NCI-H446 treated with DMSO at 0.1 percent for 48 hours (cell line): ENCODE measurements at places on chromosomes 16 and 17.

DNA sequence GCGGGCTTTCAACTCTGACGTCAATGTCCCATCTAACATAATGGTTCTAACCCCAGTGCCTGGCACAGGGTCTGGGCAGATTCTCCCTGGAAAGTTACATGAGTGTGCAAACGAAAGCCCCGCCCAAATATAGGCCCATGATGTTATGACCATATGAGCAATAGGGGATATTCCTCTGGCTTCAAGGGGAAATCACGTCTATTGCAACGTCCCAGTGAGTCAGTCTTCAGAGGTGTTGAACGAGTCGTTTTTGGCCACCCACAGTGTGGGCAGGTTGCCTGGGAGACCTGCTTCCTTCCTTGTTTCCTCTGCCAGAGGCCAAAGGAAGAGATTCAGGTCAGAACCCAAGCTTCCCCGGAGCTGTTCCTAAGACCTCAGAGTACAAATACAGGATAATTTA is 30.3 kb downstream of the PIK3R5 start:
- no peak for DNase-seq

GRCh38 chr16:29962344-29962994 is 590 bp downstream of the TMEM219 start:
- DNase-seq: no peak

- DNase-seq: no peak
Measured at GRCh38 chr16:35377142-35377541, 1917.7 kb downstream of the TP53TG3F start.

GRCh38 chr17:73650140-73650539 is 5.9 kb upstream of the SDK2 start:
- peak; percentile 35 for DNase-seq

DNA sequence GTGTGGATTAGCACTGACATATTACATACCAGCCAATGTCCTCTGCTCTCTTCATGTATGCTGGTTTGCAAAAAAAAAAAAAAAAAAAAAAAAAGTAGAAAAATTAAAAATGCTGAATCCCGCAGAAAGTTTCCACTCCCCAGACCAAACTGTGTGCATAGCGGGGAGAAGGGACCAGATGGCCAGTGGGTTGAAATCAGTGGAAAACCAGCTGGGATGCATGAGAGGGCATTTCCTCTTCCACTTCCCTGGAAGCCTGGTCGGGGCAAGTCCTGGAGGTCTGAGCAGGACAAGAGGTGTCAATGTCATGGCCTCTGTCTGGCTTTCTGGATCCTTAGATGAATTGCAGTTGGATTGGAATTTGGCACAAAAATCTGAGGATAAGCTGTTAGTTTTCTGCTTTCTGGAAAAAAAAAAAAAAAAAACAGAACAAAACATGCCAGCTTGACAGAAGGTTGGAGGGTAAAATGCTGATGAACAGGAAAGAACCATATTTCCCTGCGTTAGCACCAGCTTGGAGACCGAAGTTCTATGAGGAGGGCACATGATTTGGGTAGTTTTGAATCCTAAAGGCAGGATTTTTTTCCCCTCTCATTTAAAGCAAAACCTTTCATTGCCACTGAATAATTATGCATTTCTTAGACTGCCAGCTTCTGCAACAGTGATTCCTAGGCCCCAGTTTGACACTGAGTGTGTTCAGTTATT is 941.5 kb upstream of the EEF2KMT start:
- no peak for DNase-seq

- no peak for DNase-seq
Measured at GRCh38 chr16:12920739-12921138, 19.3 kb downstream of the SHISA9 start.

DNA sequence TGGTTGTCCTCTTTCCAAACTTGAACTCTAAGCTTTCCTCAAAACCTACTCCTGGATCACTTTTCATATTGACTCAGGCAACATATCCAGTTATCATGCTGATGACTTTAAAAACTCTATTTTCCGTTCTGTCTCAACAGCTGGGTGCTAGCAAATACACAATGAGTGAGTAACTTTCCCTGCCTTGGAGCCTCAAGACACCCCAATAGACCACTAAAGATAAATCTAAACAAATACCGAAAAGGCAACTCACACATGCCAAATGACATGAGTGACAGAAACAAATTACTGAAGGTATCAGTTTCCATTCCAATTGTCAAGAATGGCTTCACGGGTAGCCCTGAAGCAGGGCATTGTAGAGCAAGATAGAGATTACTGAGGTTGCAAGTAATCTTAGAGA is 15.7 kb upstream of the TMEM101 start:
- DNase-seq: no peak

DNA sequence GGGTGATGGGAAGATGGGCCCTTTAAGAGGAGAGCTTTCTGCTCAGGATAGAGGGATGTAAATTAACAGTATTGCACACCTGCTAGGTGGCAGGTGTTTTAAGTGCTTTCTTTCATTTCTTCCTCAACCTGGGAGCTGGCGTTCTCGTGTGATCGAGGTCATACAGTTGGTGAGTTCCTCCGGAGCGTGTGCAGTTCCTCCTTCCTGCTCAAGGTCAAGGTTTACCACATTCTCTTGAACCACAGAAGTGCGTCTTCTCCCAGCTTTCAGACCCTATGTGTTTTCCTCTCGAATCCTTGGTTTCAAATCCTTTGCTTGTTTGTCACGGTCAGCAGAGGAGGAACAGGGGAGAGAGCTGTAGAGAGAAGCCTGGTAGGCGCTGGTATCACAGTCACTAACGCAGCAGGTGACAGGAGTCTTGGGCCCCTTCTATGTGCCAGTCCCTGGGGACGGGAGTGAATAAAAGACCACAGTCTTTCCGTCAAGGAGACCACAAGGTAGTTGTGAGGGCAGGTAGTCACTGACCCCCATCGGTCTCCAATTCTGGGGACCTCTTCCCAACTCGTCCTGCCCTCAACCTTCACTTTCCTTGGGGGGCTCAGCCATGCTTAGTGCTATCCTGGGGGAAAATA is 791 bp downstream of the DNAI2 start:
- no peak for DNase-seq

DNA sequence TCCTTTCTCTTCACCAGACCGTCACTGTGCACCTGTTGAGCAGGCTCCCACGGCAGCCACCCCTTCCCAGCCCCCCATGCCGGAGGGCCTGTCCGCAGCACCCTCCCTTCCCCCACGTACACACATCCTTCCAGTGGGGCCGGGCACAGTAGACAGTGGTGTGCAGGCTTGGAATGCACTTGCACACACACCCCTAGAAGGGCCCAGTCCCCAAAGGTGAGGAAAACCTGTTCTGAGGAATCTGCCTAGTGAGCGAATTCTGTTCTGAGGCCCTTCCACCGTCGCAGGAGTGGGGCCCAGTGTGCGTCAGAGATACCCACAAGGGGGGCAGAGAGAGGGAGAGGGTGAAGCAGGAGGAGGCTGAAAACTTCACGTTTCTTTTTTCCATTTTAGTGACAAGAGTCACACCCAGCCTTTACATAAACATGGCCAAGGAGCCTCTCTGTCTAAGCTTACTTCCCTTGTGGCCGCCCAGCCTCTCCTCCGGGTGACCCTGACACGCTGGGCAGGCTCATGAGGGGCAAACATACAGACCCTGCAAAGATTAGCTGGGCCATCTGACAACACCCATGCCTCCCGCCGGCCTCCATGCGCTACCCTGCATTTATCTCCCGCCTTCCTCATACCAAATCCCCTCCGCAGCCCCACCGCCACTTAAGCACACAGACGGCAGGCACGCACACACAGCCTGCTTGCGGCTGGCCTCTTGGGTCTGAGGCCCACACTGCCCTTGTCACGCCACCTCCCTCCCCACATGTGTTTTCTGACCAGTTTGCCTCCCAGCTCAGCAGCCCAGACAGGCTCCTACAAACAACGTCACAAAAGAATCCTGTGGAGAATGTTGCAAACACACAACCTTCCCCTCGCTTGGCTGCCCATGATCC is 1.8 kb downstream of the ZBTB4 start:
- DNase-seq: no peak

GRCh38 chr16:66367968-66368891 is 1.7 kb downstream of the CDH5 start:
- DNase-seq: no peak

DNA sequence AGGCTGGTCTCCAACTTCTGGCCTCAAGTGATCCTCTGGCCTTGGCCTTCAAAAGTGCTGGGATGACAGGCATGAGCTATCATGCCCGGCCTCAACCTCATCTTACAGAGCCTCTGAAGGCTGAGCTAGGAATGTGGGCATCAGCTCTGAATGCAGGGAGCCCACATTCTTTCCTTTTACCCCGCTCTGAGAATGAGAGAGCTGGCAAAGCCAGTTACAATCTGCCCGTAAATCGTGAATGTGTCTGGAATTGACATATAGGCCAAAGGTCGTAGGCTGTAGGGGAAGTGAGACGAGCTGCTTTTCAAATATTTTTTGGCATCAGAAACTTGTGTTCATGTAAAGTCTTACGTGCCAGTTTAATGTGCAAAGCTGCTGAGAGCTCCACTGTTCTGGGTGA is 4.5 kb downstream of the TMEM238L start:
- DNase-seq: no peak

GRCh38 chr16:14483819-14484385 is 146.2 kb downstream of the PARN start:
- DNase-seq: no peak

DNA sequence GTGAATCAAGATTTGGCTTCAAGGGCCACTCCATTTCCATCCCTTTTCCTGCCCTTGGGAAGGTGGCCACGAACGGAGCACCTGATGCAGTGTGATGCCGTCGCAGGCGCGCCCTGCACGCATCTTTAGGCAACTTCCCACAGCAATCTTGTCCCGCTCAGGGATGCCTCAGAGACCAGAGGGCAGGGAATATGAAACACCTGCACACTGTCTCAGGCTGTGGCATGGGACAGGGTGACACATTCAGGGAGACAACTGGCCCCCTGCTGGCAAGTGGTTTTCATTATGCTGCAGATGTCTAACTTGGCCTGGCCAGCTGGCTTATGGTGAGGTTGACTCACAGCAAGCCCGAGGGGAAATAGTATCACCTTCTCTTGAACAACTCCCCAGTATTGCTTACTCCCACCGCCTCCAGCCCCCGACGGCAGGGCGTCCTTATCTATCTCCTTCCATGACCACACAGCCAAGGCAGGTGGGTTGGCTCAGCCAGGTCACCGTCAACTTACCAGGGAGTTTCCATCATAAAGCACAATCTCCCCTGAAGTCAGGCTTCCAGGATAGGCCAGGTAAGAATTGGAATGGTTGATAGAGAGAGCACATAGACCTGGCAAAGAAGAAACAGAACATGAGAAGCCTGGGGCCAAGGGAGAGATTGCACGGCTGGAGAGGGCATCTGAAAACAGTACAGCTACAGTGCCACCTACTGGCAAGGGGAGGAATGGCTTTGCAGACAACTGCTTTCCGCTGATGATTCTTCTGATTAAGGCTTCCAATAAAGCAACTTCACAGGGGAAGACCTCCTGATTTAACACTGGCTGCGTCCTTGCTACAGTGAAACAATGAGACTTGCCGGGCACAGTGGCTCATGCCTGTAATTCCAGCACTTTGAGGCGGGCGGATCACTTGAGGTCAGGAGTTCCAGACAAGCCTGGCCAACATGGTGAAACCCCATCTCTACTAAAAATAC is 21.1 kb downstream of the WIPI1 start:
- DNase-seq: peak; percentile 38

DNA sequence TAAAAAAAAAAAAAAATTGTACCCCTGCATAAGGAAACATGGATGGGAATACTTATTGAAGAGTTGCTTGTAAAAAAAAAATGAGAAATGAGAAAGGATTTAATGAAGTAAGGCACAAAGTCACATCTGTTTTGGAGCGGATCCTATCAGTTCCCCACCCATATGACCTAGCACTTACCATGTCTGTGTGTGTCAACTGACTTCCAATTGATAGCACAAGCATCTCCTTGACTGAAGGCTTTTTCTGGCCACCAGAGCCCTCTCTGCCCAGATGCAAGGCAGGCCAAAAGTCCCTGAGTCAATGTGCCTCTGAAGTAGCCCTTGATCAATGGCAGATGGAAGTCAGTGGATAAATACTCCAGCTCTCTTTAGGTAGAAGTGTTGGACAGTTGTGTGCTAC is 13.4 kb upstream of the NLK start:
- DNase-seq: no peak

- no peak for DNase-seq
Measured at GRCh38 chr16:84514295-84514873, 9.9 kb upstream of the MEAK7 start.

DNA sequence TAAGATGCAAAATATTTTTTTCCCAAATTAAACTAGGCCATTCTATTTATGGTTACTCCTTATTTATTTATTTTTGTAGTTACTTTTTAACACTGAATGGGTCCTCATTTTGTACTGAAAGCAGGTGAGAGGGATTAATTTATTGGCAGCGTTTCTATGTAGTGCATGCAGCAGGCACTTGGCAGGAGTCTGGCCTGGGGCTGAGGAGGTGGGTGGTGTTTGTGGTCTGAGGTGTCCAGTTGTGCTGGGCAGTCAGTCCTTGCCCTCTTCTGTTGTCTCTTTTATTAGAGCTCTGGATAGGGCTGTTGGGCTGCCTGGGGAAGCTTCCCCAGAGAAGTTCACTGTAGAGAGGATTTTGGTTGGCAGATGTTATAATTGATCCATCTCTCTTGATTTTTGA is 12.7 kb downstream of the SEC14L1 start:
- DNase-seq: no peak

GRCh38 chr17:16585796-16586195 is 16.8 kb upstream of the ZNF287 start:
- no peak for DNase-seq

GRCh38 chr17:75610103-75610984 is 22.7 kb downstream of the MYO15B start:
- DNase-seq: no peak

DNA sequence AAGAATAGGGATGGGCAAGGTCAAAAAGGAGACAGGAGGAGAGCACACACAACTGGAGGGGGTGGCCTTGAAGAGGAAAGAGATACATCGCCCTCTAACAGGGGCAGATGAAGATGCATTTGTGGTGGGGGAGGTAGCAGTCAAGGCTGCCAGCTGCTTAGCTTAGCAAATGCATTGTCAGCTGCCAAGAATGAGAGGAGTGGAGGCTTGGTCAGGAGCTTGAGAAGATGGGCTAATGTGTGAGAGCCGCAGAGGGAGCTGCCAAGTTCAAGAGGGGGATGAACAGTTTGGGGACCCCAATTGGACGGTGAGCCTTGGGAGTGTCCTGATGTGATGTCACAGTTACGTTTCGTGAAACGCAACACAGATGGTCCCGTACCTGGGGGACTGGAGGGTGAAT is 28.9 kb upstream of the GNA13 start:
- DNase-seq: peak; percentile 23

- no peak for DNase-seq
Measured at GRCh38 chr17:73851091-73851490, 206.8 kb upstream of the SDK2 start.

GRCh38 chr17:8941520-8941919 is 24.0 kb downstream of the PIK3R5 start:
- no peak for DNase-seq
